ENCODE measurements at places on chromosomes 12 and 14. TPM values are rescaled to one million over a fixed set of nuclear protein-coding genes. Genes with fewer than 3 reads are reported as not detected.

DNA sequence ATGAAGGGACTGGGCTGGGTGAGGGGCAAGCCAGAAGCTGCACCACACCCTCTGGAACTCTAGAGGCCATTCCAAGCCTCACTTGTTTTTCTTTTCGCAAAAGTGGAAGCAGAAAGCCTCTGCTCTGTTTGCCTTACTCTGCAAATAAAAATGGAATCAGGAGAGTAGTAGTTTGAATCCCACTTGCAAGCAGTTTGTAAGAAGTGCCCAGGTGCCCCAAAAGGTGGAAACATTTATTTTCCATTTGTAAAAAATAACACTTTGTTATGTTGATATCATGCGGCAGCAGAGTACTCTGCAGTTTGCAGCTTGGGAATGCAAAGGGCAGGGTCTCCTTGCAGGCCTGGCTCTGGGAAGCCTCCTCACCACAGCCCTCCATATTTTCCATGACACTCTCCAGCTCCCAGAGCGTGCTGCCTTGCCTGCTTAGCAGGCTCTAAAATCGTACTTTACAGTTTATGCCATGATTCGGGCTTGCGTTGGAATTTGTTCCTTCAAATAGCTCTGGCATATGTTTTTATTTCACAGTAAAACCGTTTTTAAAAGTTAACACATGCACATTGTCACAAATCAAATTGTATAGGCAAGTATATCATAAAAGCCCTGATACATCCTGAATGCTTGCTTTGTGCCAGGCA lies 20.0 kb downstream of the TUNAR start:
- DNase-seq, result no peak
- H3K4me1 ChIP-seq, result no peaks in the 10 kb centered on the region
- no peaks in the 10 kb centered on the region for H3K36me3 ChIP-seq
- peaks cover 10% of the 10 kb centered on the region for H3K27me3 ChIP-seq

ADAMTS20 gene
- total RNA-seq, result not detected

DNA sequence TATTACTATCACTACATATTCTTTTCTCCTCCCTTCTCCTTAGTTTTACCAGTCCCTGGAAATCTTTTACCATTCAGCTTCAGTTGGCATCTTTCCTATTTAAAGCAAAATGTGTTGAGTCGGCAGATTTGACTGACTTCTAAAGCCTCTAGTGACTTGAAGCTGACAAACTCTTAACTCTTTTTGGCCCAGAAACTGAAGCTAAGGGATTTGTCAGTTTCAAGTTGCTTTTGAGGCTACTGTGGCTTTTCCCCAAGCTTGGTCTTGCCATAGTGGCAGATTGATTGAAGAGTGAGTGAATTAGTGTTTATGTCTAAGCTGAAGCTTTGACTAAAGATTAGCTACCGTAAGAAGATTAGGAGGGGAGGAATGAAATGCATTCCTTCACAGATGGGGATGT lies 104.0 kb downstream of the ETNK1 start:
- peaks cover 6% of the 10 kb centered on the region for H3K4me1 ChIP-seq
- no peak overlapping the region for H3K4me3 ChIP-seq
- no peak overlapping the region for H3K27ac ChIP-seq
- peaks cover 4% of the 10 kb centered on the region for H3K27me3 ChIP-seq
- DNase-seq, result no peak

ADAM21 gene
- total RNA-seq, result 0.23 TPM

- peaks cover 17% of the 10 kb centered on the region for H3K27me3 ChIP-seq
- no peak for DNase-seq
- H3K4me3 ChIP-seq, result no peak overlapping the region
Observed at GRCh38 chr12:127191129-127191528, 1075.8 kb upstream of the TMEM132C start.

- no peak for DNase-seq
- H3K4me3 ChIP-seq, result no peak overlapping the region
- H3K36me3 ChIP-seq, result no peaks in the 10 kb centered on the region
- H3K4me1 ChIP-seq, result no peaks in the 10 kb centered on the region
- no peaks in the 10 kb centered on the region for H3K27me3 ChIP-seq
Observed at GRCh38 chr14:38137005-38137404, 70.7 kb upstream of the SSTR1 start.

TMTC1 gene
- total RNA-seq, result not detected

DNA sequence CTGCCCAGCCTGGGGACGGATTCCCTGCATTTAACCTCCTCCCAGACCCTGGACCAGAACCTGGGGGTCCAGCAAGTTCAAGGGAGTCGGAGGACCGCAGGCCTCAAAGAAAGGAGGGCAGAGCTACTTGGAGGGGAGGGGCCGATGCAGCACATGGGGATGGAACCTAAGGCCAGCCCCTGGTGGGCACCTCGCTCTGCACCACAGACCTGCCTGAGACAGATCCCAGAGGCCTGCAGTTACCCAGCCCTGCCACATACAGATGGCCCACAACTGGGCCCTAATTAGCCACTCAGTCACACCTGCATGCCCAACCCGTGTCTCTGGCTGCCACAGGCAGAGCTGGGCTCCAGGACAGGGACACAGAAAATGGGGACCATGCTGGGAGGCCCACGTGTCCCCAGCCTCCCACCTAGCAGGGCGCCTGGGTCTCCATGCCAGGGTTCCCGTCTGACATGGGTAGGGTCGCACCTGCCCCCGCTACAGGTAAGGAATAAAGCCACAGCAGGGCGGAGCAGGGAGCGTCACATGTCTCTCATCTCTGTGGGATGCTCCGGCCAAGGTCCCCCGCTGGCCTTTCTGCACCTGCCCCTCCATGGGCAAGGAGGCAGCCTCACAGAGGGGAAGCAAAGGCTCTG lies 16.7 kb downstream of the AKT1 start:
- no peaks in the 10 kb centered on the region for H3K4me1 ChIP-seq
- H3K27ac ChIP-seq, result no peak overlapping the region
- peaks cover 5% of the 10 kb centered on the region for H3K36me3 ChIP-seq
- H3K4me3 ChIP-seq, result no peak overlapping the region

DNA sequence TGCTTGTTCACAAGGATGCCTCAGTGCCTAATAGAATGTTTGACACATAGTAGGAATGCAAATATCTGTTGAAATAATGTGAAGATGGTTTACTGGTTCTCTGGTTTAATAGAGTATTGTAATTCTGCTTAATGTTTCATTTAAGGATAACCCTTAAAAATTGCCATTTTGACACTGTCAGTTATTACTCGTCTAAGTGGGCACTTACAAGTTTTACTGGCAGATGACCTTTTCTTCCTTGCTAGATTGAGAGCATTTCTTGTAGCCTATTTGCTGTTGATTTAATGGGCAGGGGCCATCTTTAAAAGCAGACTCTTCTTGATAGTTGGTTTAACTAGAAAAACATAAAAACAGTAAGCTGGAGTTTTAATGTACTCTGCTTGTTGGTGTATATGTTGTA lies 1.9 kb downstream of the TMEM263 start:
- no peak for DNase-seq
- H3K36me3 ChIP-seq, result peaks cover 10% of the 10 kb centered on the region

- no peaks in the 10 kb centered on the region for H3K36me3 ChIP-seq
- no peak overlapping the region for H3K4me3 ChIP-seq
- no peak for DNase-seq
- no peaks in the 10 kb centered on the region for H3K4me1 ChIP-seq
Observed at GRCh38 chr12:108319277-108320234, 19.6 kb downstream of the CMKLR1 start.

IL22 gene
- 0.31 TPM for total RNA-seq

ABCC9 gene
- not detected for total RNA-seq
